ENCODE measurements at places on chromosomes 6 and 20. TPM values are rescaled to one million over a fixed set of nuclear protein-coding genes. Genes with fewer than 3 reads are reported as not detected.

The NT5DC1 gene
- 5.9 TPM for total RNA-seq

The AMD1 gene
- 23.6 TPM for total RNA-seq

The WASF1 gene
- 5.1 TPM for total RNA-seq

The TNFRSF21 gene
- total RNA-seq, result 15.7 TPM

The LGSN gene
- total RNA-seq, result not detected

The SLC17A9 gene
- 25.8 TPM for total RNA-seq

The PPIL6 gene
- total RNA-seq, result 0.22 TPM

The SLC22A23 gene
- total RNA-seq, result 2.7 TPM

Measured in placental epithelial cell (primary cell).